ENCODE measurements at places on chromosomes 12 and 14. TPM values are rescaled to one million over a fixed set of nuclear protein-coding genes. Genes with fewer than 3 reads are reported as not detected.

The TMEM30B gene
- not detected for total RNA-seq

The CLEC14A gene
- 2.3 TPM for total RNA-seq

The TOMM20L gene
- not detected for total RNA-seq

The KRT77 gene
- not detected for total RNA-seq

The CLEC4C gene
- total RNA-seq: not detected

The RTL1 gene
- not detected for total RNA-seq

The TSPAN19 gene
- not detected for total RNA-seq

The SP1 gene
- 31.2 TPM for total RNA-seq

The DNAI7 gene
- not detected for total RNA-seq

The MGAT2 gene
- total RNA-seq: 104 TPM

The DHRS4 gene
- total RNA-seq: 39.7 TPM

The RNASE7 gene
- not detected for total RNA-seq

The SLC6A15 gene
- total RNA-seq: 0.43 TPM

The PACS2 gene
- total RNA-seq: 35.0 TPM

The OR4E2 gene
- not detected for total RNA-seq

The WNT1 gene
- total RNA-seq: not detected

The REC8 gene
- total RNA-seq: 4.2 TPM

The PRKD1 gene
- total RNA-seq: 11.3 TPM

GRCh38 chr12:124456652-124457152 is 110.7 kb downstream of the NCOR2 start:
- DNase-seq: no peak

DNA sequence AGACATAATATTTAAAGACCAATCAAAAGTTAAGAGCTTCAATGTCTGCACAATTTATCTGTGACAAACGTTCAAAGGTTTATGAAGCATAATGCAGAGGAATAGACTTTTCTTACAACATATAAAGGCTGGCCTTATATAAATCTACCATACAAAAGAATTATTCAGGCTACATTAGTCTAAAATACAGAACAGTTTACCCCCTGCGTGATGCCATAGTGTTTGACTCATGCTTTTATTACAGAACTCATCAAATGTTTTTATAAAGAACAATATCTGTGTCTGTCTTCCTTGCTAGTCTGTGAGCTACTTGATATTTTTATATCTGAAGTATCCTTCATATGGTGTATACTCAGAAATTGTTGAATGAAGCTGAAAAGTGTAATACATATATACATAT is 1084.5 kb upstream of the FLRT2 start:
- DNase-seq: no peak

- peak; percentile 32 for DNase-seq
Measured at GRCh38 chr12:74317078-74317601, 220.5 kb upstream of the ATXN7L3B start.

- no peak for DNase-seq
Measured at GRCh38 chr14:44576356-44576755, 69.3 kb upstream of the FSCB start.

DNA sequence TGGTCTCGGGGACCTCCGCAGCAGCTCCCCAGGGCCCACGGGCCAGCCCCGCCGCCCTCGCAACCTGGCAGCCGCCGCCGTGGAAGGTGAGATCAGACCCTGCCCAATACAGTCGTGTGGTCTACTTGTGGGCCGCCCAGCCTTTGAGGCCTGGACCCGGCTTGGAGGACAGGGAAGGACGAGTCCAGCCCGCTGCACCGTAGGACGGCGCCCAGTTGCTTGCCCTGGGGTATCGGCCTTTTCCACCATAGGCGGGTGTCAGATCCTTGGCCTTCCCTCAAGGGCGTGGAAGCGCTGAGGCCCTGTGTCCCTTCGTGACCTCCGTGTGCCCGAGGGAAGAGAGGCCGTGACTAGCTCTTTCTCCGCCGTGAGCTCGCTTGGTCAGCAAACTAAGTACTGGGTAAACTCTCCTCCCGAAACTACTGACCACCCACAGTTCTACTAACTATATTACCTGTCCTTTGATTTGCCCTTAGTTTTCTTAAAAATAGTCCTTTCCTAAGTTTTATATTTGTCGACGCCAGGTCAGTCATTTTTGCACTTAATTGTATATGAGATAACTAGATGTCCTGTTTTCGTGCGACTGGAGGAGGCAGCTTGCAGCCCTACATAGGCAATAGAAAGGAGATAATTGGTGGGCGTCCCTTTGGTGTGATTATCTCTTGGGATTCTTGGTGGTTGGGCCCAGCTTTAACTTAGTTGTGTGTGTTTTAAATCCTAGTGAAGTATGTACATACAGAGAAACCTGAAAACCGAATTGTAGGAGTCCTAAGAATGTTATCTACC is 757 bp downstream of the SLC25A3 start:
- peak; percentile 43 for DNase-seq

DNA sequence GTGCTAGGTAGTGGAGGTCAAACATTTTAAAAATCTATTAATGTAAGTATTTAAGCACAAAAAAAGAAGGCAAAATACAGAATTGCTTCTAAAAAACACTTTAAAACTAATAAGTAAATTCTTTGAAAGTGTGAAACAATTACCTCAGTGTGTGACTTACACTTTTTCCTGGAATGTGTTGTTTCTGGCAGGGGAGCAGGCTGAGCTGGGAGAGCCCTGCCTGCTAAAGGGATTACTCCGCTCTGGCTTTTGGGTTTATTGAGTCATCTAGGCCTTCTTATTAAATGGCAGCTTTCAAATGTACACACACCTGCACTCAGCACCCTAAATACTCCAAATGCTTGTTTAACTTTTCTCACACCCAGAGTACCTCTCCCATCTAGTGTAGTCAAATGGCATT is 279.8 kb downstream of the AKAP6 start:
- no peak for DNase-seq

GRCh38 chr14:65151609-65151956 is 49.3 kb upstream of the MAX start:
- DNase-seq: no peak

DNA sequence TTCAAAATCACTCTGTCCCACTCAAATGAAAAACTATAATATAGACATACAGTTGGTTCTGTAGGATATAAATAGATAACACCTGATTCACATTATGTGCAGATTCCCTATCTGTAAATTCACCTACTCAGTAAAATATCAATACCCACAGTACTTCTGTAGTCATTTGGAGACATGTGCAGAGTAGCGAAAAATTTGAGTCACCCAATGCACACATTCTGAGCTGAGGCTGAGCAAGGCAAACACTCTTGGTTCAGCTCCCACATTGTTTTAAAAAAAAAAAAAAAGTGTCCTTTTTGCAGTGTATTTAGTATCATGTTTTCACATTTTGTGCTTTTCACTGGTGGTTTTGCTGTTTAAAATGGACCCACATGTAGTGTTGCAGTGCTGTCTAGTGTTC is 27.3 kb upstream of the BBS10 start:
- DNase-seq: no peak

GRCh38 chr12:51893786-51894185 is 5.9 kb downstream of the ANKRD33 start:
- no peak for DNase-seq

DNA sequence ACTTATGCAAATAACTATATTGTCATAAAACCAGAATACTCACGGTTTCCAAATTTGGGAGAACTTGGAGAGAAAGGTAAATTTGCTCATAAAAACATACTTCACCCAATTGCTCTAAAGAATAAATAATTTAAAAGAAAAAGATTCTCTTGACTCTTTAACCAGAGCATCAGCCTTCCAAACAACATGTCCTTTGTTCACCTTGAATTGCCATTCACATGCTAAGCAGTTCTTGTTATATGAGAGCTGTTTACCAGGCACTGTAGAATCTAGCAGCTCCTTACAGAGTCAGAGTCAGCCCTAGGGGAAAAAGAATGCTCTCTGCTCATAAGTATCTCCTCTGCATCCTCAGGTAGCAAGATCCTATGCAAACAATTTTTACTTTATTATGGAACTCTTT is 10.2 kb downstream of the SLCO1A2 start:
- DNase-seq: no peak

DNA sequence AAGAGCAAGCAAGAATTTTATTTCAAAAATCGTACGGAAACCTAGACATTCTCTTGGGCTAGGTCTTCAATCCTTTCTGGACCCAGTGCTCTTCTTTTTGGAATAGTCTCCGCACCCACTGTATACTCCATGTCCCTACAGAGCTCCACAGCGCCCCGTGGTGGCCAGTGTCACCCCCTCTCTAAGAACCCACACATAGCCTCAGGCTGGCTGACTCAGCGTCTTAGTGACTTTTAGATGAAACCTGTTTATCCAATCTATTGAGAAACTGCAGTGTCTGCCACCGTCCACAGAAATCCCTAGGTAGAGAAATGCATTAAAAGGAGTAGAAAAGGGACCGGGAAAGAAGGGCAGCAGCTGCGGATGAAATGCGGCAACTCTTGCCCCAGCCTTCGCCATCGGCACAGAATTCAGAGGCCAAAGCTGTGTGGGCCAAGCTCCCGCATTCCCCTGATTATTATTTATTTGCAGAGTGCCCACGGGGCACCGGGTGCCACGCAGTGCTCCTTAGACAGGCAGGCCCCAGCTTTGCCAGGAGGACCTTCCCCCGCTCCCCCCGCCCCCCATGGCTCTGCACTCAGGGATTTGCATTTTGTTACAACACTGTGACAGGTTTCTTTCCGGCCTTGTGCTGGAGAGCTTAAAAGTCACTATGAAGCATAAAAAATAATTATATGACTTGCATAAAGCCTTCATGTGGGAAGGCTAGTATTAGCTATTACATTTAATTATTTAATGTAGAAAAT is 170.1 kb upstream of the FKBP4 start:
- DNase-seq: peak; percentile 45

- DNase-seq: no peak
Measured at GRCh38 chr12:74903522-74903921, 306.1 kb downstream of the KCNC2 start.

DNA sequence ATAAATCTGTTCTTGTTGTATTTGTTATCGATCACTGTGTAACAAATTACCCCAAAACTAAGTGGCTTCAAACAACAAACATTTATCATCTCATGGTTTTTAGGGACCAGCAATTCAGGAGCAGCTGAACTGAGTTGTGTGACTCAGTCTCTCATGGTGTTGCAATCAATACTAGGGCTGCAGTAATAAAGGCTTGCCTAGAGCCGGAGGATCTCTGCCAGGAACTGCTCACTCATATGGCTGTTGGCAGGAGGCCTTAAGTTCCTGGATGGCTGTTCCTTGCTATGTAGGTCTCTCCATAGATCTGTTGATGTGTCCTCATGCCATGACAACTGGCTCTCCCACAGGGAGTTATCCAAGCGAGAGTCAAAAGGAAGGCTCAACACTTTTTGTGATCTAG is 3.8 kb upstream of the PSMC6 start:
- peak; percentile 94 for DNase-seq

DNA sequence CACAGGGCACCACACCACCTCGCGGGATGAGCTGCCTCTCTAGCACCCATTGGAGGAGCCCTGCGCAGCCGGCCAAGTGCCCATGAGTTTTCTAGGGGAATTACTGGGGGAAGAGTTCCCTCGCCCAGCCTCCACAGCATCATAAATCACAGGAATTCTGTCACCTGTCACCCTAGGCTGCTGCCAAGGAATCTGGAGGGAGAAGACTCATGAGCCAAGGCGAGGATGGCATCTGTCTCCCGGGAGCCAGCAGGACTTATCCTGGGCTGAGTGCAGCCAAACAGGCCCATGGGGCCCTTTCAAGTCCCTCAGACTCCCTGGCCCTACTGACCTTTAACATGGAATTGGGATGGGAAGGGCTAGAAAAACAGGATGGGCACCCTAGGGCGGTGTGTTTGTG is 7.8 kb upstream of the OTUB2 start:
- no peak for DNase-seq

DNA sequence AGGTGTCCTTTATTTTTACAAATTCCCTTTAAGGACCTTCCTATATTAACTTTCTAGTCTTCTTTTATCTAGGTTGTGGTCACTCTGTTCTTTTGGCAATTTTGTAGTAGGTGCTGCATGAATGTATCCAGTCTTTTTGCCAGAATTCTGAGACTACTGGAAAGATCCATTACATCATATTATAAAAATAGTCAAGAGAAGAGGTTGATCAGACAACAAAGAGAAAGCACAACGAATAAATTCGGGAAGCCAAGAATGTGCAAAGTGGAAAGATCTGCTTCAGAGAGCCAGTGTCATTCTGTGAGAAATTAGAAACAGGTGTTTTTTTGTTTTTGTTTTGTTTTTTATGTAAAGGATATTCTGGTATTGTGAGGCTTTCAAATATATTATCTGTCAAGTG is 15.8 kb upstream of the SLC16A7 start:
- no peak for DNase-seq

- DNase-seq: no peak
Measured at GRCh38 chr14:36319899-36320199, 588 bp downstream of the MBIP start.

GRCh38 chr14:68282479-68283377 is 463.1 kb downstream of the RAD51B start:
- DNase-seq: no peak

DNA sequence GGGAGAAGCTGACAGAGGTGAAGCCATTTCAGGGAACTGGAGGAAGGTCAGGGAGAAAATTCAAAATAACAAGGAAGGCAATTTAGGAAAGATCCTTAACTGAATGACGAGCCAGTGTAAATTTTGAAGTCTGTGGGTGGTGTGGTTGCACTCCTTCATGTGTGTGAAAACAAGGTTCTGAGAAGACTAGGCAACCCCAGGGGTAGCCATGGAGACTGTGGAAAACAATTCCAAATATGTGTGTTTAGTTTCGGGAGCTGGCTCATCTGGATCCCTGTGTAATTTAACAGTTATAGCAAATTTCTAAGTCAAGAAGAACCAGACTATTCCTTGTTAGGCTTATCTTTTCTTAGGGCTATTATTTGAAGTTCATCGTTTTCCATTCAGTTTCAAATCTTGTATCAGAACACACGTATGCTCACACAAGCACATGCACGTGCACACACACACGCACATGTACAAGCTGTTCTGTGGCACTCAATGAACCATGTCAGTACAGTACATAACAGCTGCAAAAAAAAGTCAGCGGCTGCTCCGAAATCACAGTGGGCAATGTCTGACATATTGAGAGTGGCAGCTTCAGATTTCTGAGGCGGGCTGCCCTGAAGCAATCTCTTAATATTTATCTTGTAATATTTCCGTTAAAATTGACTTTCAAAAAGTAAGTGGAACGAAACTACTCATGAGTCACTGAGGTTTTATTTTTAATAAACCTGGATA is 411.2 kb downstream of the AEBP2 start:
- peak; percentile 80 for DNase-seq

GRCh38 chr14:22381766-22382165 is 207.3 kb downstream of the DAD1 start:
- DNase-seq: no peak

- no peak for DNase-seq
Measured at GRCh38 chr12:27807063-27807703, 27.1 kb upstream of the MANSC4 start.

GRCh38 chr12:40921563-40922163 is 229.4 kb downstream of the CNTN1 start:
- DNase-seq: peak; percentile 34

- DNase-seq: no peak
Measured at GRCh38 chr12:26152507-26153102, 27.8 kb upstream of the BHLHE41 start.
